ENCODE measurements at places on chromosomes 4 and X.

- DNase-seq, result no peak
Measured at GRCh38 chrX:129808158-129808828, 28.5 kb downstream of the SASH3 start.

- no peak for DNase-seq
Measured at GRCh38 chrX:148333989-148334388, 166.4 kb upstream of the AFF2 start.

- DNase-seq, result no peak
Measured at GRCh38 chrX:109352066-109352588, 129.8 kb downstream of the GUCY2F start.

DNA sequence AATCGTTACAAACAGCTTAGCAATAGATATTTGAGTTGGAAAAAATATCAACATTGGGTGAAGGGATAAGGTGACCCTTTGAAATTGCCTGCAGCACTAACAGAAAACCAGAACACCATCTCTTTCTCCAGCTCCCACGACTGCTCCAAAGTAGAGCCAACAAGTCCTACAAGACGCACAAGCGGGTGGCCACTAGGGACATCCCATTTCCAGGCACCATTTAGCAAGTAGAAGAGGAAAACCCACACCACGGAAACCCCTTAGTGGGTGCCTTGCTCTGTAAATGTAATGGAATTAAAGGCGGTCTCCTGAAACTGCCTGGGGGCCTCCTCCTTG, 1.9 kb downstream of the ARHGAP6 start:
- DNase-seq, result no peak

DNA sequence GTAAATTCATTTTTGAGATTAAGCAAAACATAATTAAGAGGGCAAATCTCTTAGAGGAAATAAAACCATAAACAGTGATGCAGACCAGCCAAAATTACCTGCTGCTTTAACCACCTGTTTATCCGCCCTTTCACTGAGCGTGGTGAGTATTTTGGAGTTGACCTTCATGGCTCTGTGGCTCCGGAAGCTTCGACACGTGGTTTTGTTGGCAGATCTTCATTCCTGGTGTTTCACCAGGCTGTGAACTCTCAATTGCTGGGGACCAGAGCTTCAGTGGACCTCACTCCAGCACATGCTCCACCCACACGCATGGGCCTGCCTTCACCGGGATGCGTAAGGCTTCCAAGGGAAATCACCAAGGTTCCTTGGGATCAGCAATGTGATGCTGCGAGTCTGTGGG, 83.8 kb downstream of the FHDC1 start:
- DNase-seq, result no peak

DNA sequence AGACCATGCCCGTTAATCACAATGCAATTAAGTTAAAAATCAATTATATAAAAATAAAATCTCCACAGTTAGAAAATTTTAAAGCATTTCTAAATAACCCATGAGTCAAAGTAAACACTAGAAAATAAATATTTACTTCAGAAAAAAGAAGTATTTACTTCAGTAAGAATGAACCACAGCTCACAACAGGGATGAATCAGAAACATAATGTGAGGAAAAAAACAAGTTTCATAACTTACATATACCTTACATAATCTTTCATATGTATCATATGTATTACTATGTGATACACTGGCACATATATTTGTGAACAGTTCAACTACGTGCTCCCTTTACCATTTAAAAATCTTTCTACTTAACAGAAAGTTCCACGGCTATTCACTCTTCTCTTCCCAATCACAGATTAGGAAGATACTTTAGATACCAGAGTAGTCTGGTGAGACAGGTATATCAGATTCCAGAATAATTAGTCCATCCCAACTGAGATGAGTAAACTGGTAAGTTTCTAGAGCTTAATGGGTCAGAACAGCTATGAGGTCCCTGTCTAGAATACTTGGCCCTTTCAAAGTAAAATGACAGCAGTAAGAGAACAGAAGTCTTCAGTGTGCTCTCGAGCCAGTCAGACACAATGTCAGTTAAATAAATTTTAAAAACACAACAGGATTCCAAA, 70.3 kb downstream of the SH3RF1 start:
- DNase-seq, result no peak

DNA sequence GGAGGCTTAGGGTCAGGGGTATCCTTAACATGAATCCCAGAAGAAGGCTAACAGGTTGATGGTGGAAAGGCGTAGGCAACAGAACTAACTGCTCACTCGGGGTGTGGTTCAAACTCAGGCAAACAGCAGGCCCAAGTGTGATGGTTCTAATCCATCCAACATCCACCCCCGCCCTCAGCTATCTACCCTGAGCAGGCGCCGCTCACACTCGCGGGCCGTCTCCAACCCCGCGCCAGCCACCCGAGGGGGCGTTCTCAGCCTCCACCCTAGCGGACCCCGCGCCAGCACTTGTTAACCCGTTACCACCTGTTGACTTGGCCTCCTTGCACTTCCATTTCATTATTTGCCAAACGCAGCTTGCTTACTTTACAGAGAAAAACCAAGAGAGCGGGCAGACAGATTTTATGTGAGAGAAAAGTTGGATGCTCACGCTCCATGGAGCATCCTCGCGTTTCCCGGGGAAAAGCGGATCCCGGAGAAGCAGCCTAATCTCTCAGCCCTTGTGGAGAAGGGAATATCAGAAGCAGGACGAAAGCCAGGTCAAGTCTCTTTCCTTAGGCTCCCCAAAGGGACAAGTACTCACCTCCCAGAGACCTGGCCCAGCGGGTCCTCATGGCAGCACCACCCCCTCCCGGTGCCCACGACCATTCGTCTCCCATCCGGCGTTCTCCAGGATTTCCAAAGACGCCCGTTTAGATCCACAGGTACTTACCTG, 773 bp downstream of the SNCA start:
- no peak for DNase-seq

DNA sequence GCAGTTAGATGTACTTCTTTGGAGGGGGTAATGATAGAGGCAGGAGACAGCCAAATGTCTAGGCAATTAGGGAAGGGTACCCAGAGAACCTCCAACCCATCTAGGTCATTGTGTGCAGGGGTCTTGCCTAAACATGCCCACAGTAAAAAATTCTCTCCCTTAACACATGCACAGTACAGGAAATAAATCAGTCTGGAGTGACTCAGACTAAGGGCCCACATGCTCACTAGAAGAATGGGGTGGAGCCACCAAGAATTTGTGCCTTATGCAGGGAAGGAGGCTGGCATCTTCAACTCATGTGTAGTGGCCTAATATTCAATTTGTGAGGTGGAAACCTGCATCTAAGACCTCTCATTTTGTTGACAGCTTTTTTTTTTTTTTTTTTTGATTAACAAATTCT, 945.3 kb upstream of the GRIA3 start:
- no peak for DNase-seq

Data from stimulated activated CD4-positive, alpha-beta T cell treated with anti-CD3 and anti-CD28 coated beads, Interleukin-1b, Interleukin-23, amount 100 ng/mL, for 1 hour (primary cell).